Tongue (tissue), 3 donors: ENCODE measurements at places on chromosomes 3 and 15. TPM values are rescaled to one million over a fixed set of nuclear protein-coding genes. Genes with fewer than 3 reads are reported as not detected.

Gene SLC26A6
- total RNA-seq, result 12.4 TPM

Gene EPM2AIP1
- 34.8 TPM for total RNA-seq

Gene NRG4
- total RNA-seq, result not detected

Gene TMEM212
- not detected for total RNA-seq

Gene PRRT3
- total RNA-seq, result 1.4 TPM

Gene MYO1E
- total RNA-seq, result 66.6 TPM

Gene RTP1
- 1.0 TPM for total RNA-seq

Gene PPM1L
- total RNA-seq, result 37.3 TPM

Gene NUSAP1
- 46.2 TPM for total RNA-seq

Gene CCR8
- total RNA-seq, result 1.1 TPM

Gene SNX22
- total RNA-seq, result 1.7 TPM

Gene MEGF11
- total RNA-seq, result 0.10 TPM

Gene EXD1
- total RNA-seq, result not detected

DNA sequence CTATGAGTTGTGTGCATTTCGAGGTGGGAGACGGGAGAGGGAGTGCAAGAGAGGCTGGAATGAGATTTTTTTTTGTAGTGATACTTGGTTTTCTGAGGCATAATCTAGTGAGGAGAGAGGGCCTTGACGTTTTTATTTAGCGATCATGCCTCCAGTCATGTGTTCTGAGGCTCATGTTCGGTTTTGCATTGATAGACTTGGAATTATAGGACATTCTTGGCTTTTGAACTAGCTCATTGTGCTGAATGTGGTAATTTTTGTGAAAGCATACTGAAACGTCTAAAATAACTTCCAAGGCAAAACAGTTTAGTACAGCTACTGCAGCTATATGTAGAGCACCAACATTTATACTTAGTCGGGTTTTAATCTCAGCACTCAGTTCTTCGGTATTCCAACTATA is 408.1 kb downstream of the CNTN4 start:
- DNase-seq, result no peak

GRCh38 chr15:27796405-27797320 is 302.5 kb downstream of the OCA2 start:
- DNase-seq, result no peak

GRCh38 chr3:186818516-186818915 is 12.2 kb upstream of the RFC4 start:
- DNase-seq, result no peak

DNA sequence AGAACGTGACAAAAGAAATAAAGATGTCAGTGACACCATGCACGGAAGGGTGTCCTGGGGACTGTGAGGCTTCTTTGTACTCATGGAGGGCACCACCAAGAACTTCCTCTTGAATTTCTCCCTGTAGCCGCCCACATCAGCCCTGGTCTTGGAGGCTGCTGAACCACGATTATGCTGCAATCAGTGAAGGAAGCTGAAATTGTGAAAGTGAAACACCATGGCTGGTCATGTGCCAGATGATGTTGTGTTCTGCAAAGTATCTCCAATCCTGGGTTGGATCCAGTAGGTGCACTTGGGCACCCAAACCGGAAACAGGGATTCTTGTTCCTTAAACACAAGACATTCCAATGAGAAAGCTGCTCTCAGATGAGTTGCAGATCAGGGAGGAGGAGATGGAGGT is 104.4 kb upstream of the GOLGA6L6 start:
- DNase-seq, result no peak

DNA sequence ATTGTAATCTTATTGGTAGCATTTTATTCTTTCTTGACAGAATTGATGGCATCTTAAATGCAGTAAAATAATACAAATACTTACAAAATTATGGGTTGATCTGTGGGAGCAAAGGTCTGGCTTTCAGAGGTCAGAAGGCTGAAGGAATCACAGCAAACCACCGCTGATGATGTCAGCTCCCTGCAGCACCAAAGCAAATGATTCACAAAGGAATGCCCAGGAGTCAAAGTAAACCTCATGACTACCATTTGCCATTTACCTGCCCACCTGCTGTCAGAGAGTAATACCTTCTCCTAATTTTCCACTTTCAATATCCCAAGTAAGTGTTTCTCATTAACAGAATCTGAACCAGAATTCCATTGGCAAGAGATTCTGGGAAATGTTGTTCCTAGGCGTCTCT is 46.1 kb downstream of the CPA3 start:
- DNase-seq, result no peak

- DNase-seq, result peak; percentile 76
These were observed 20.5 kb downstream of the SLC35A5 start for GRCh38 chr3:112582244-112582874.

GRCh38 chr3:94311651-94312050 is 248.8 kb downstream of the NSUN3 start:
- no peak for DNase-seq

DNA sequence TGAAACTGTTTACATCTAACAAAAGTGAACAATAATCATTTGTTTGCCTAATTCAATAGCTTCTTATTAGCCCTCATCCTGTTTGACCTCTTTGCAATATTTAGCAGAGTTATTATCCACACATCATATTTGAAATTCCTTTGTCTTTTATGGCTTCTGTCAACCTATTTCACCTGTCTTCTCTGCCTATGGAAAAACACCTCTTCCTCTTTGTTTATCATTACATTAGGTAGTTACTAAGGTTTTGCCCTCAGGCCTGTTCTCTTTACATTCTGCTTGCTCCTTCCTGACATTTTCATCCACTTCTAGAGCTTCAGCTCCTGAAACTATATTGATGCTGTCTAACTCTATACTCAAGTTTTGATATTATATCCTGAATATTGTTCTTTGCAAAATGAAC is 183.0 kb downstream of the SUCNR1 start:
- no peak for DNase-seq

DNA sequence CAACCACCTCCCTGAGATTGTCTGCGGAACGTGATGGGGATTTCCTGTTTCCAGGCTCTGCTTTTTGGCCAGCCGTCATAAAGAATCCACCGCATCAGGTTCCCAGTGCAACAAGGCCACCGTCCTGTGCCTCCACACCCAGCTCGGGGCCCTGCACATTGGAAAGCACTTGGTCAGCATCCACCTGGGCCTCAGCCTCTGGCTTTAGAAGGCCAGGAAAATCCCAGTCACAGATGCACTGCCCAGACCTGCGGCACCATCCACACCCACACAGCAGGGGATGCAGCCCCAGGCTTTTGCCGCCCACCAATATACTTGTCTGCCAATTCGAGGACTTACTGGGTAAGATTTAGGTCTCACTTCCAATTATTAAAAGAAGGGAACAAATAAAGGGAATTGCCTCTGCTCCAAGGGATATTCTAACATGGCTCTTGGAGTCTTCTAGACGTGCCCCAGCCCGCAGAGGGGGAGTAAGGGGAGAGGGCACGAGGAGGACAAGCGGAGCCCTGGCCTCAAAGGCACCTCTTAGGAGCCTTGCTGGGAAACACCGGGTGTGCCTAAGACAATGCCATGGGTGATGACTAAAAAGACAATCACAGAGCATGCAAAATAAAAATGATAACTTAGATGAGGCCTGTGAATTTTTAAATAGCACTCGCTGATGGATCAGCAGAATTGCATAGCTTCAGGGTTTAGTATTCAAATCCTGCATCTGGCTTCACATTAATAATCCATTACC is 169.2 kb downstream of the FOXP1 start:
- no peak for DNase-seq

- no peak for DNase-seq
These were observed 265.5 kb downstream of the NR2F2 start for GRCh38 chr15:96595951-96596350.

DNA sequence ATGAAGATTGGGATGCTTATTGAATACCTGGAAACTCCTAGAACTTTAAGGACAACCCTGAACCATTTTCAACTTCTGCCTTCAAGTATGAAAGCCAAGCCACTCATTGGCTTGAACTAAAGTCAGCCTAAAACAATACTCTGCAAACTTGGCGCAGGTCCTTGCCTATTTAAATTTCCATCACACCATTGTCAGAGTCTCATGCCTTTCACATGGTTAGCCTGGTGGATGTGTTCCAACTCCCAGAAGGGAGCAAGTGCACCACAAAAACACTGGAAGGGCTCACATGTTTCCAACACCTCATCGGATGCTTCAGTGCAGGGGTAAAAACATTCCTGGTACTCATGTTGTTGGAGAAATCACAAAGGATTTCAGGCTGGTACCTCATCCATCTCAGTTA is 511.6 kb upstream of the MDFIC2 start:
- peak; percentile 15 for DNase-seq

GRCh38 chr3:31392568-31392967 is 140.2 kb upstream of the STT3B start:
- DNase-seq, result no peak

GRCh38 chr3:100297784-100298183 is 36.8 kb upstream of the NIT2 start:
- no peak for DNase-seq

- no peak for DNase-seq
These were observed 619.7 kb upstream of the AGTR1 start for GRCh38 chr3:148077965-148078364.

DNA sequence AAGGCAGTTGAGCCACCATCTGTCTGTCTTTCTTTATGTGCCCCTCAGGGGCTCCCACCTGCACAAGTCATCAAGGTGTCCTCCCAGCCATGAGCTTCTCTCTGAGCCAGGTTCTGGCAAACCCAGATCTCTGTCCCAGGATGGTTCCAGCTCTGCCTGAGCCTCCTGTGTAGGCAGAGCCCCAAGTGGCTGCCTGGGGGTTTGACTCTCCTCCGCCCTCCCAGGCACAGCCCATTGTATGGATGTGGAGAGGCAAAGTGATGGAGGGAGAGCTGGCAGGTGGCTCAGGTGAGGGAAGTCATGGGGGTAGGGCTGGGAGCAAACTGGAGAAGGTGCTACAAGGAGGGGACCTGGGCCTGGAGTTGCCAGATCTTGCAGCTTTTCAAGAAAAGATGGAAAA is 56.9 kb downstream of the GRIP2 start:
- no peak for DNase-seq

- no peak for DNase-seq
These were observed 1.6 kb downstream of the GMPPB start for GRCh38 chr3:49721896-49722781.

DNA sequence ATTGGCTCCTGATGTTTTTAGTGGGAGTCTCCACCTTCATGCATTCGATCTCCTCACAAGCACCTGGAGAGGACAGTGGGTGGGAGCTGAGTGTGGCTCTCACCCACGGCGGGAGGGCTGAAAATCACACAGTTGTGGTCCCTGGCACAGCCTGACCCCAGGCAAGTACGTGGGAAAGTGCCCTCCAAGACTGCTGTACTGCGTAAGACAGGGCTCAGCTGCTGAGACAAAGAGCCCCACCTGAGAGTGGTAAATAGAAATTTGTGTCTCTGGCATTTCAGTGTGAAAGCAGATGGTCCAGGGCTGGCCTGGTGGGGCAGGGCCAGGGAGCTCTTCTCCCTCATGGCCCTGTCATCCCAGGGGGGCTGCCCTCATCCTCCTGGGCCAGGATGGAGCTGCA is 77.4 kb upstream of the IQSEC1 start:
- no peak for DNase-seq

DNA sequence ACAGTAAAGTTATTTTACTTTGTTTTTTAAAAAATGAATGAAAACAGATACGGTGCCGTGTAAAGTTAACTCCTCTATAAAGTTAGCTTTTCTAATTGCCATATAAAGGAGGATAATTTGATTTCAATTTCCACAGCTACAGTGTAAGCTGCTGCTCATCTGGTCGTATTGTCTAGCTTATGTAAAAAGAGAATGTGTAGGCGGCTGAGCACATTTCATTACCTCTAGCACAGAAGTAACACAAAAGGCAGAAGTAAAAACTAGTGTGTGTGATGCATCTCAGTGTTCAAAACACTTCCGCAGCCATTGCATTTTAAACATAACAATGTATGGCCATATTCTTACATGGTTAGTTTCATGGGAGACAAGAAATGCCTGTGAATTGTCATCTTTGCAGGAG is 105.0 kb upstream of the P2RY1 start:
- no peak for DNase-seq
